ENCODE measurements at places on chromosomes 12 and 14.

DNA sequence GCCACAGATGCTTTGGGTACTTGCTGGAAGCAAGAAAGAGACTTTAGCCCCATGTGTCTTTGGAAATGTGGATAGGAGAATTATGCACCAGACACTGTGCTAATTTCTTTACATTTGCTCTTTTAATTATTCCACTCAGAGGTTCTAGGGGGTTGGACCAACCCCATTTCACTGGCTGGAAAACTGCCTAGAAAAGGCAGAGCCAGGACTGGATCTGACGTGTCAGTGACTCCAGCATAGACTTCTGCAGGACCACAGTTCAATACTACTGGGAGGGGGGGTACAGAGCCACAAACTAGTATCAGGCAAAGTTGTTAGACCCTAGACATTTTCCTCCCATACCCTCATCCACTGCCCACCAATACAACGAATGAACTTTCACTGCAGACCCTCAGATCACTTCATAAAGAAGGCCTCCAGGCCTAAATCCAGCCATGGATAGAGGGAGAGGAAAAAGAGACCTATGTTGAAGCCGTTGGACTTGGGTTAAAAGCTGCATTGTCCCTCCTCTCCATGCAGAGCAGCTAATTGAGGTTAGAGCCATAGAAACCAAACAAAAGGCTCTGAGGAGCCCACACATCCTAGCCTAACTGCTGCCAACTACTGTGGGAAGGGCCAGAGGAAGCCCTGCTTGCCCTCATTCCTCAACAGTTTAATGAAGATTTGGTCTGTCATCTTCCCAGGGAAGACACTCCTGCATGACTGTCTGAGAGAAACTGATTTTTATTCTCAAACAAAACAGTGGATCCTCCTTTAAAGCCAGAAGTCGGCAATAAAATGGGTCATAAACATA lies 68.7 kb downstream of the STON2 start:
- no peak for DNase-seq

DNA sequence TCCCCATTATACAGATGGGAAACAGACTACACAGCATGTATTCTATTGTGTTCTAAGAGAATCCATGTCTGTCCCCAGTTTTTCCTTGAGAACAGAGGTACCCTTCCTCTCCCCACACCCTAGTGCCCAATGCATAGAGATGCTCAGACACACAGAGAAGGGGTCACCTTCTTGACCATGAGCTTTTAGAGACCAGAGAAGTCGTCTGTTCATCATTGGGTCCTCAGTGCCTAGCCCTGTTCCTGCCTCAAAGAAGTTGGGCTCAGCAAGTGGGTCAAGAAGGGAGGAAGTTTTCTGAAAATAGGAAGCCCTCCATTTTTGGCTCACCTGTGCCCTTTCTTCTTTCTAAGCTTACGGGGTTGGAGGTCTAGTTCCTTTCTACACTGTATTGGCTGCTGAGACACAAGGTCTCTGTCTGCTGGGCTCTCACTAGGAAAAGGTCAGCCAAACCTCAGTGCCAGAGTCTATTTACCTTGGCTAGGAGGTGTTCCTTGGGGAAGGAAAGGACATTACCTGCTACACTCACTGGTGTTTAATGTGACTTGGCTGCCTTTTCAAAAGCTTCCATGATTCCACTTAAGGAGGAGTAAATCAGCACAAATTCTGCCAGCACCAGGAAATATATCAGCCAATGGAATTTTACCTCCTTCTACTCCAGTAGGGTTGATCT lies 198.5 kb upstream of the PWP1 start:
- DNase-seq, result no peak

- DNase-seq, result no peak
Measured at GRCh38 chr12:67141296-67142018, 127.7 kb upstream of the CAND1 start.

DNA sequence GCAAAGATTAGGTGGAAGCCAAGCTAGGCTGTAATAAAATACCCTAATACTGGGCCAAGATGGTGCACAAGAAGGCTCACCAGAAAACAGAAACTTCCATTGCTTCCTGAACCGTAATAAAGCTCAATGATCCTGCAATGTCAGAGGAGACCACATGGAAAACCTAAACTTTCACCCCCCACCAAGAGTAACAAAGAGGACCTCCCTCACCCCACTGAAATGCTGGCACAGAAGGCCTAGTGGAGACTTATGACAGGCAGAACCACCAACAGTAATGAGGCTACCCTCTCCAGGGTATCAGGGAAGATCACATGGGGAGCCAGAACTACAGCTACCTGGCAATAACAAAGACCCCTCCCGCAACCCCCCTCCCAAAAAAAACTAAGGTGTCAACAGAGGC lies 43.1 kb downstream of the CEP83 start:
- no peak for DNase-seq

- no peak for DNase-seq
Measured at GRCh38 chr12:22121224-22121623, 75.2 kb downstream of the CMAS start.

DNA sequence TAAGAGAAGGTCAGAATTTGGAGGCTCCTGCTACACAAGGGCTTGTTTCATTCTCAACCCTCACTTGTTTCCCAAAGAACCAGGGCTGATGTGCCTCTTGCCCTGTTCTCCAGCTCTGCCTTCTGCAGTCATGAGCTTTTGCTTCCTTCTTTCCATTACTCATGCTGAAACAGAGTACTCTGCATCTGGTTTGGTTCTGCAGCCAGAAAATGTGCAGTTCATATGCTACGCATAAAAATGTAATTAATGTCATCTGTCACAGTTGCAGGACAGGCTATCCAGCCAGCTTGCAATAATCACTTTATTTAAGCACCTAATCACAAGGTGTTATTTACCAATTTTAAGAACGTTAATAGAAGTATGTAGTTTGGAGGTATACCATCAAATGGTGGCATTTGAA lies 150.2 kb downstream of the SRGAP1 start:
- DNase-seq, result no peak

DNA sequence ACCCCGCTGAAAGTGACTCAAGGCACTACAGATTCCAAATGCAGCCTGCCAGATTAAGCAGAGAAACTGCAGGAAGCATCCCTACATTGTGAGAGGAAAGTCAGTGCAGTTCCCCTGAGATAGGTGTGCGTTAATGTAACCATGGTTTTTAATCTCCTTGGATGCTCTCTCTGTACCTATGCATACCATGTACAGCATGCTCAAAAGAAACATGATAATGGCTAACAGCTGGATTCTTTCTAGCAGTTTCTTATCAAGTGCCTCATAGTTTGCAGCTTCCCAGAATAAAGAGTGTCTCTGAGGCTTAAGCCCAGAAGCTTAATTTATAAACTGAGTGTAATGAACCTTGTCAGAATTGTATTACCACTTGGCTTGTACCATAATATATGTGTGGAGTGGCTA lies 17.1 kb upstream of the MDM1 start:
- DNase-seq, result no peak

- no peak for DNase-seq
Measured at GRCh38 chr14:23403139-23403438, 5.0 kb downstream of the MYH6 start.

GRCh38 chr12:62530596-62530995 lies 64.0 kb downstream of the MON2 start:
- peak; percentile 45 for DNase-seq

GRCh38 chr12:11684393-11684792 lies 34.9 kb downstream of the ETV6 start:
- no peak for DNase-seq

DNA sequence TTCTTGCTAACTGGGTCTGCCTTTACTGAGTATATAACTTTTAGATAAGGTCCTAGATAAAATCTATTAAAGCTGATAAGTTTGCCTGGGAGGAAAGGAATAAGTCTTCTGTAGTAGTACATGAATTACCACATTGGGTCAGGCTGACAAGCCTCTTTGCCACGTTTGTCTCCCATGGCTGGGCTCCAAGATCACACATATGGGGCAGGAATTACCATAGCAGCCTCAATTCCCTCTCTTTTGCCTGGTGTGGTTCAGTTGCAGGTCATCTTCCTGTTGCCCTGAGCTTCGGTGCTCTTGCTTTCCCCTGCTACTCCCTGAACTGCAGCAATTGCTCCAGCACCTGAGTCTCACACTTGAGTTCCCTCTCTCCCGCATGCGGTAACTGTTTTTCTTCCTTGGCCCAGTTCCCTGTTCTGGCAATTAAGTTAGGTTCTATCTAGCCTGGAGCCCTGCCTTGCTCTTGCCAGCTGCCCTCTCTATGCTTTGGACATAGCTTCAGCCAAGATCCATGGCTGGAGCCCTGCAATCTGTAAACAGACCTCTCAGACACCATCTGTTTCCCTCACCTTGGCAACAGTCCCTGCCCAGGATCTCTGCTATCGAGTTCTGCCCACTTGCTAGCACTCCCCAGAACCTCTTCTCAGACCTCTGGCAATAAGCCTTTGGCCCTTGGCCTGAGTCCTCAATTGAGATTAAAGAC lies 5.8 kb upstream of the GLT8D2 start:
- DNase-seq, result no peak

DNA sequence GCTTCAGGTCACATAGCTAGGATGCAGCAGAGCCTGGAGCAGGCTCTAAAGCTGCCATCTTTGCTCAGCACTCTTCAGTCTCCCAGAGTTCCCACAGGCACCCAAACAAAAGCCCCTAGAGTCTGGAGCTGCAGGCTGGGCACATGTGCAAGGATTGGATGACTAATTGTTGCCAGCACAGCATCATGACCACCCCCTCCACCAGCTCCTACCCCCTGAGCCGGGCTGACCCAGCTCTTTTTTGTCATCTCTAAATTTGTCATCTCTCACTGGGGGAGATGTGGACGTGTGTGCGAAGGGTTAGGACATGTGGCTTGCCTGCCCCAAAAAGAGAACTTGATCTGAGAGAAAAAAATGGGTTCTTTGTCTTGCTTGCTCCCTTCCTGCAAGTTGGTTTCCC lies 4.3 kb upstream of the MMP19 start:
- DNase-seq, result peak; percentile 74

DNA sequence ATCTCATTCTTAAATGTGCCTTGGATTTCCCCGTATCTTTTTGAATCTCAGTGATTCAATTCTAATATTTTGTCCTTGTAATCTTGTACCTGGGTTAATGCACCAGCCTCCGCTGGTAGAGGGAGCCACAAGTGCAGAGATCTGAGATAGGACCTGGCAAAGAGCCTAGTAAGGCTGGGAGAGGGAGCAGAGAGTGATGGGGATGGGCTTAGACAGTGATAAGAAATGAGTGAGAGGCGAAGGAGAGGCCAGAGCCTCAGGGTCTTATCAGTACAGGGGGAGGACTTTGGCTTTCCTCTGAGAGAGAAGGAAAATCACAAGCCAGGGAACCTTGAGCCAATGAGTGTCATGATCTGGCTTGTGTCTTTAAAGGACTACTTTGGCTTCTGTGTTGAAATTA lies 30.5 kb upstream of the LMNTD1 start:
- DNase-seq, result peak; percentile 12

GRCh38 chr12:3227076-3227975 lies 150.1 kb downstream of the TSPAN9 start:
- DNase-seq, result no peak

GRCh38 chr14:100526057-100526456 lies 61.2 kb downstream of the BEGAIN start:
- DNase-seq, result no peak

DNA sequence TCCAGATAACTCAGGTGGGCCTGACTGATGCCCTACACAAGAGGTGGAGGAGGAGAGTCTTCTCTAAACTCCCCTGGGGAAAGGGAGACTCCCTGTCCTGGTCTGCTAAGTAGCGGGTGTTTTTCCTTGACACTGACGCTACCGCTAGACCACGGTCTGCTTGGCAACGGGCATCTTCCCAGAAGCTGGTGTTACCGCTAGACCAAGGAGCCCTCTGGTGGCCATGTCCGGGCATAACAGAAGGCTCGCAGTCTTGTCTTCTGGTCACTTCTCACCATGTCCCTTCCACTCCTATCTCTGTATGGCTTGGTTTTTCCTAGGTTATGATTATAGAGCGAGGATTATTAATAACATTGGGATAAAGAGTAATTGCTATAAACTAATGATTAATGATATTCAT lies 965.5 kb downstream of the TMEM121 start:
- DNase-seq, result no peak

GRCh38 chr12:31991146-31991545 lies 31.9 kb downstream of the RESF1 start:
- no peak for DNase-seq

DNA sequence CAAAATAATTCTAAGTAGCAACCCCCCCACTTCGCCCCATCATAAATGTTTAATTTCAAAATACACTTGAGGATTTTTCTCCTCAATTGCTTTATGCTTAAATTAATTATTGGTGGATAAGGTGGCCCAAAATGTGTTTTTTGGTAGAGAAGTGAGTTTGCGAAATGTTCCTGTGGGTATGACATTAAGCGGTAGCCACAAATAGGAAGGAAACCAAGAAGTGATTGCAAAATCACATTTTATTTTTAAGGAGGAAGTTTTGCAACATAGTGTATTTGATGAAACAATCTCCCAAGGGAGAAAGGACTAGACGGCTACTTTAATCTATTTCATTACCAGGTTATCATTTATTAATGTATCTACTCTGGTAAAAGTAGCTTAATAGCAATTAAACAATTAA lies 25.5 kb downstream of the SLC25A3 start:
- DNase-seq, result no peak

DNA sequence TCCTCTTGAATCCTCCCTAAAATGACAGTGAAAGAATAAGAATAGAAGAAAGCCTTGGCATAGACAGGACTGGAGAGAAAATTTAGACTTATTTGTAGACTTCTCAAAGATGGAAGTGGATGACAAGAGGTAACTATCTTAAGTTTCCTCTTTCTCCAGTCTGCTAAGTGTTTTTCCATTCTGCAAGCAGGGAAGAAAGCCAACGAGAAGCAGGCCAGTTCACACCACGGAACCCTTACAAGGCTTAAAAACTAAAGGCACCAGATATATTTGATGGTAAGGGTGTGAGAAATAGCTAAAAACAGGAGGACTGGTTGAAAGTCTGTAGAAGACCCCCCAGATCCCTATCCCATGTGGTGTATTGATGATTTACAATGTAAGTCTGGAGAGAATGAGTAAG lies 82.9 kb upstream of the GPHB5 start:
- DNase-seq, result no peak

GRCh38 chr12:118528625-118529024 lies 152.3 kb downstream of the SUDS3 start:
- DNase-seq, result no peak

- DNase-seq, result no peak
Measured at GRCh38 chr12:94498698-94499097, 39.0 kb upstream of the CEP83 start.

- DNase-seq, result no peak
Measured at GRCh38 chr14:92692822-92693226, 55.6 kb downstream of the LGMN start.

GRCh38 chr12:124536641-124537040 lies 30.8 kb downstream of the NCOR2 start:
- no peak for DNase-seq

Data from brain microvascular endothelial cell (primary cell).